ENCODE measurements at places on chromosomes 6 and 20.

GRCh38 chr6:10259671-10260070 is 155.2 kb downstream of the TFAP2A start:
- ATAC-seq: no peak

DNA sequence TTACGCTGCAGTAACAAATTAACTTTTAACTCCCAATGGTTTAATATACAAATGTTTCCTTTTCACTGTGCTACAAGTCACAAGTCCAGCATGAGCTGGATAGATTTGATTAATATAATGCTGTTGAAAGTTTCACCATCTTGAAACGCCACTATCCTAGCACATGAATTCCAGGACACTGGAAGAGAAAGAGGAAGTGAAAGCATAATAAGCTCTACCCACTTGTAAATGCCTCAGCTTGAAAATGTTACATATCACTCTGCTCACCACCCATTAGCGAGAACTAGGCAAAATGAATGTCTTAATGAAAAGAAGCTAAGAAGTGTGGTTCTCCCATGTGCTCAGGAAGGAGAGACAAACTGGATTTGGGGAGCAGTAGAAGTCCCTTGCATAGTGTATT is 46.9 kb downstream of the PCSK2 start:
- ATAC-seq: no peak

DNA sequence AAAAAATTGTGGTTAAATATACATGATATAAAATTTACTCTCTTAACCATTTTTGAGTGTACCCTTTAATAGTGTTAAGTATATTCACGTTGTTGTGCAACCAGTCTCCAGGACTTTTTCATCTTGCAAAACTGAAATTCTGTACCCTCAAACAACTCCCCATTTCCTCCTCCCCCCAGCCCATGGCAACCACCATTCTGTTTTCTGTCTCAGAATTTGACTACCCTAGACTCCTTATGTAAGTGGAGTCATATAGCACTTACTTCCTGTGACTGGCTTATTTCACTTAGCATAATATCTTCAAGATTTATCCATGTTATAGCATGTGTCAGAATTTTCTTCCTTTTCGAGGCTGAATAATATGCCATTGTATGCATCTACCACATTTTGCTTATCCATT is 5.1 kb downstream of the VPS16 start:
- no peak for ATAC-seq

GRCh38 chr6:98230250-98230649 is 604.1 kb upstream of the POU3F2 start:
- ATAC-seq: no peak

- peak; percentile 37 for ATAC-seq
Observed at GRCh38 chr6:18241208-18242038, 22.9 kb downstream of the DEK start.

GRCh38 chr20:3595541-3595940 is 67.7 kb downstream of the GFRA4 start:
- no peak for ATAC-seq

DNA sequence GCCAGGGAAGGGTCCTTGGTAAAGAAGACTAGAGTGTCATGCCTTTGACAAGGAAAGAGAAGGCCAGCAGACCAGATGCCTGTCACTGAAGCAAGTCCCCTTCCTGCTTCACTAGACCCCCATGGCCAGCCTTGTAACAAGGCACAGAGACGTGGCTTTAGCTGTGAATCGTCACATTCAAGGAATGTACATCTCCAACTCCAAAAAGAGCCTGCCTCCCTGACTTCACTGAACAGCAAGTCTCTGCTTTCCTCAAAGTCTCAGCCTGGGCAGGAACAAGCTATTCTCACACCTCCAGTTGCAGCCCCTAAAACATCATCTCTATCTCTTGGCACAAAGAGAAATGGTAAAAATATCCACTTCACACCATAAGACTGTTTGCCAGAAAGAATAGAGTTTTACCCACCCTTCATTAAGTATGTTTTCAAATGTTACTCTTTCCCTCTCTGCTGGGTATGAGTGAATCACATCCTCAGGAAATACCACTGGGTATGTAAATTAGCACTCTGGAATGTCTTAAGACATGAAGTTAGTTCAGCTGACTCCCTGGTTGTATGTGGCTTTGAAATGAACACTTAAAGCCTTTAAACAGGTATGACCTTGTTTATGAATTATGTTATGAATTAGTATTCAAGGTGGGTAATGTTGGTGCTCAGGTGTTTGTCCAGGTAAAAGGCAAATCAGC is 46.4 kb upstream of the NT5E start:
- ATAC-seq: peak; percentile 90

DNA sequence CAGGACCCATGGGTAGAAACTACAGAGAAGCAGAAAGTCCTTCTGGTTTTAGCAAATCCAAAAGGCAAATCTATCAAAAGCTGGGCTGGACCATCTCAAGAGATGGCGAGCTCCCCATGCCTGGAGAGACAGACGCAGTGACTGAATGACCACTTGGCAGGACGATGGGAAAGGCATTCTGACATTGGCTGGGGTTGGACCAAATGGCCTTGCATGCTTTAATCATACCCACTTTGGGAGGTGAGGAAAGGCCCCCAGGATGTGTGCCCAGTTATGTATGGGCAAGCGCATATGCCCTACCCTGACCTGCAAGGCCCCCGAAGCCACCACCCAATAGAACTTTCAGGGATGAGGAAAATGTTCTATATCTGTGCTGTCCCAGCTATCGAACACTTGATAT is 45.1 kb downstream of the JPH2 start:
- no peak for ATAC-seq

GRCh38 chr6:157996201-157996712 is 14.6 kb downstream of the SYNJ2 start:
- no peak for ATAC-seq

- no peak for ATAC-seq
Observed at GRCh38 chr6:38306931-38307330, 332.8 kb downstream of the BTBD9 start.

DNA sequence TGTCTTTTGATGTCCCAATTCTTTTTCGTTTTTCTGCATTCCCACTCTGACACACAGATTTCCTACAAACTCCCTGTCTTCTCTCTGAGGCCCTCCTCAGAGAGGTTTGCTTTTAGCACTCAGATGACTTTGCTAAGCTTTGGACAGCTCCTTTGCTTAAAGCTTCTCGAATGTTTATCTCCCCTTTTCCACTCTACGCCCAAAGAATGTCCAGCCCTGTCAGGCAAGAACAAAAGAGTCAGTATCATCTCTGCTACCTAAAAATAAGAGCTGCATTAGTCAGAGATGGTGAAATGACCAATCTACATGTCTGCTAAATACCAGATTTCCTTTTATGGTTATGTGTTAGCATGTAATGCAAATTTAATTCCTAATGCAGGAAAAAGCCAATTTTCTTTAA is 56.8 kb downstream of the PREP start:
- peak; percentile 98 for ATAC-seq
